Effector memory CD4-positive, alpha-beta T cell (primary cell): ENCODE measurements at places on chromosomes 7 and 10.

DNA sequence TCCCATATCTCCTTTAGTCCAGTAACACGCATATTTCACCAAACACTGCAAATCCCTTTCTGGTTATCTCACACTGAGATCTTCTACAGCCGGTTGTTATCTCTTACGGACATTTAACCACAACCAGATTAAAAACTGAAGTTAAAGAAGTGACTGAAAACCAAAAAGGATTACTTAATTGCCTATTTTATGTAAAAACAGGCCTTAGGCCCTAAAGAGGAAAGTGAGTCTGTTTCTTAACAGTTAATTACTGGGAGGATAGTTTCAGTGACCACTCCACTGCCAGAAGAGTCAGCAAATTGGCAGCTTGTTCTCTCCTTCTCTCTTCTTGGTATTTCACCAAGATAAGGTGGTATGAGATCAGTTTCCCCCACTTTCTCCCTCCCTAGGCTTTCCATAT is 161.9 kb upstream of the MEOX2 start:
- no peaks in the 10 kb centered on the region for H3K4me1 ChIP-seq
- no peak overlapping the region for H3K27ac ChIP-seq
- no peak overlapping the region for H3K4me3 ChIP-seq
- H3K36me3 ChIP-seq: no peaks in the 10 kb centered on the region
- DNase-seq: no peak

- no peak overlapping the region for H3K27ac ChIP-seq
- no peak for DNase-seq
- peaks cover 20% of the 10 kb centered on the region for H3K36me3 ChIP-seq
- H3K27me3 ChIP-seq: no peaks in the 10 kb centered on the region
- peaks cover 60% of the 10 kb centered on the region for H3K4me1 ChIP-seq
Observed at GRCh38 chr7:130919316-130920103, 185.5 kb upstream of the KLF14 start.

DNA sequence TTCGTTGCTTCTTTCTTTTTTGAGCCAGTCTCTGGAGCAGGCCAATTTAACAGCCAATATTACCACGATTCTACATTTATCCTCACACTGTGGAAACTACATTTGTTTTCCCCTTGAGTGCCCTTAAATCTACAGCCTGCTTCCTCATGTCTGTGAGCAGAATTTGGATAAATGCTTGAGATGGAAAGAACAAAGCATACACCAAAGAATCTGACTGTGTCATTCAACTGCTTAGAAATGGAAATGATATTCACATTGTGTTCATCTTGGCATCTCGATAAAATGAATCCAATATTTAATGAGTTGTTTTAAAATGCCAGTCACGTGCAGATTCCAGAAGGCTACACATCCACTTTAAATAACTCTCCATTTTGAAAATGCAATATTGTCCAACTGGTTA is 41.0 kb upstream of the GSDME start:
- DNase-seq: no peak
- H3K4me1 ChIP-seq: no peaks in the 10 kb centered on the region
- peaks cover 18% of the 10 kb centered on the region for H3K36me3 ChIP-seq
- H3K27ac ChIP-seq: no peak overlapping the region

GRCh38 chr7:28686418-28686800 is 271.7 kb downstream of the TRIL start:
- DNase-seq: no peak
- no peaks in the 10 kb centered on the region for H3K4me1 ChIP-seq
- H3K36me3 ChIP-seq: no peaks in the 10 kb centered on the region
- no peak overlapping the region for H3K27ac ChIP-seq

GRCh38 chr10:95308389-95309302 is 17.8 kb upstream of the PDLIM1 start:
- no peak for DNase-seq
- H3K27ac ChIP-seq: no peak overlapping the region
- H3K4me1 ChIP-seq: no peaks in the 10 kb centered on the region
- no peak overlapping the region for H3K4me3 ChIP-seq
- no peaks in the 10 kb centered on the region for H3K27me3 ChIP-seq

DNA sequence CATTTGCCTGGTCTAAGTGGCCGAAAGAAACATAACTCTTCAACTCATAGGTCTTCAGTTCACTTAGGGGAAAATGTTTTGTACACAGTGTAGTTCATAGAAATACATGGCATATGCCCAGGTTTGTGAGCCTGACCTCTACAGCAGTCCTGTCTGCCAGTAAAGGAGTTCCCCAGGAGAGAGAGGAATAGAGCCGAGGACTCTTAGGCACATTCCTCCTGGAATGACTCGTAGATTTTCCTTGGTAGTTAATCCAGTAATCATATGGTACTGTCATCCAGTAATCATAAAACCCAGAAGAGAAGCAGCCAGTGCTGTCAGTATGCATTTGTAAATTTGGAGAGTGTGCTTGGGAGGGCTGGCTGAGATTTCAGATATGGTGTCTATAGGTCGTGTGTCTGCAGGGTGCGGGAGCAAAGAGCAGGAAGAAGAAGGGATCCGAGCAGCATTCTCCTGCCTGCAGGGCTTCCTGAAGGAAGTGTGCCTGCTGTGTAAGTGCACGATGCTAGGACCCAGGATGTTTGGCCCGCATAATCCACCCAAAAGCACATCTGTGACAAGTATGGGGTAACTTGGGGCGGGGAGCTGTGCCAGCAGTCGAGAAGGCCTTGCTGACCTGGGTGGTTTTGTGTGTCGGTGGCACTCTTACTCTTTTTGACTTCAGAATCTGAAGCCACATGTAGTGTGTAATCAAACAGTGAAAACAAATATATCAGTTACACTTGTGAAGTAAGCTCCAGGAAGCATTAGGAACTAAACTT is 13.9 kb downstream of the EIF4H start:
- H3K27ac ChIP-seq: no peak overlapping the region
- no peak overlapping the region for H3K4me3 ChIP-seq
- peaks cover 15% of the 10 kb centered on the region for H3K4me1 ChIP-seq
- H3K27me3 ChIP-seq: no peaks in the 10 kb centered on the region
- no peak for DNase-seq

DNA sequence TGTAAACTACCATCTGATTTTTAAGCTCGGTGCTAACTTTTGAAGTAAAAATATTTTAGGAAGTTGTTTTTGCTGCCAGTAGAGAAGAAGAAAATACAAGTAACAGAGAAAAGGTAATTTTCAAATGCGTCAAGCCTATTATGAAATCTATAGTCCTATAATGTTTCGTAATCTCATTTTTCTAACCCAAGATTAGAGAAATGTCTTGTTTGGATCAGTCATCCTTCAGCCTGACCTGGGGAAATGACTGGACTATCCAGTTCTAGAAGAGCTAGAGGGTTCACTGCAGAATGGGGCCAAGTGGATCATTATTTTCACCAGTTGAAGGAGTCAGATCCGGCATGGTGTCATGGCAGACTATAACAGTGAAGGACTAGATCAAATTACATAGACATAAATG is 62.7 kb upstream of the FGL2 start:
- no peak overlapping the region for H3K27ac ChIP-seq
- no peaks in the 10 kb centered on the region for H3K36me3 ChIP-seq
- no peaks in the 10 kb centered on the region for H3K4me1 ChIP-seq
- DNase-seq: no peak

DNA sequence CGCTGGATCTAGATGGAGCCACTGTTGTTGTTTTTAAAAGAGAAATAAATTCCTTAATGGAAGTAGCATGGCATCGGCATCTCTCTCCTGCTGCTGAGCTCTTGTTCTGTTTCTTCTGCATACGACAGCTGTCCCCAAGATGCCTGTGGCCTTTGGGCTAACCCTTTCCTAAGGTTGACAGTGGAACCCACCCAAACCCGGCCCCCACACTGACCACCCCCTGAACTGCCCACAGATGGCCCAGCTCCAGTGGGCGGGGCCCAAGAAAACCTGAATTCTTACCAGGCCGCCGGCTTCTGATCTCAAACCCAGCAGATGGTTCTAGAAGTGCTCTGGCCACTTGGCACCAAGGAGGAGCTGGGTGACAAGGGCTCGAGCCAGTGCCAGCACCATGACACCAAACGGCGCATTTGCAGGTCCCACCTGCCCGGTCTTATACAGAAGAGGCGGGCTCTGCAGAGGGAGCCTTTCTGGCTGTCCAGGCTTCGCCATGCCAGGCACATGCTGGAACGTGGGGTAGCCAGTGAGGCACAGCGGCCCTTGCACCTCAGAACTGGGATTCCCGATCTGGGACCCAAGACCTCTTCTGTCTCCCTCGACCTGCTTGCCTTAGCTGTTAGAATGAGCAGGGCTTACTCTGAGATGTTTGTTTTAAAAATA is 82.7 kb downstream of the RGS10 start:
- H3K4me3 ChIP-seq: no peak overlapping the region
- no peaks in the 10 kb centered on the region for H3K4me1 ChIP-seq
- H3K27me3 ChIP-seq: no peaks in the 10 kb centered on the region
- no peak for DNase-seq
- no peak overlapping the region for H3K27ac ChIP-seq

GRCh38 chr7:112495156-112495788 is 14.5 kb downstream of the LSMEM1 start:
- H3K27me3 ChIP-seq: no peaks in the 10 kb centered on the region
- H3K27ac ChIP-seq: no peak overlapping the region
- no peaks in the 10 kb centered on the region for H3K4me1 ChIP-seq
- no peak overlapping the region for H3K4me3 ChIP-seq
- no peaks in the 10 kb centered on the region for H3K36me3 ChIP-seq

GRCh38 chr10:48478980-48479811 is 125.7 kb downstream of the ARHGAP22 start:
- H3K36me3 ChIP-seq: no peaks in the 10 kb centered on the region
- no peaks in the 10 kb centered on the region for H3K4me1 ChIP-seq
- no peak overlapping the region for H3K4me3 ChIP-seq

DNA sequence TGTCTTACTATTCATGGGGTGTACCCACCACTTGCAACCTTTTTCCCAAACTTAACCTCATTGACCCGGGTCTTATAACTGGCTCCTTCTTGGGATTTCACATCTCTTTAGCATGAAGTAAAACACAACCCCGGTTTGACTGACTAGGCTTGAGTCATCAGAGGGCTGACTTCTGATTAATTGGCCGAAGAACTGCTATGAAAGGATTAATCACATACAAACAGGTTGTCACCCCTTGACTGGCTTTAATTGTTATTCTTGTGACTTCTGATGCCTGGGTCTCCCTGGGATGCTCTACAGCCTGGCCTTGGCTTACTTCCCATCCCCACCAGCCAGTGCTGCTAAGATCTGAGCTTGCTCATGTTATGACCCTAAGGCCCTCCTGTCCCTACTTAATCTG is 8.8 kb upstream of the CRPPA start:
- no peaks in the 10 kb centered on the region for H3K4me1 ChIP-seq
- no peaks in the 10 kb centered on the region for H3K27me3 ChIP-seq
- H3K36me3 ChIP-seq: no peaks in the 10 kb centered on the region
- no peak overlapping the region for H3K4me3 ChIP-seq

- peak overlapping the region; percentile 0 for H3K4me3 ChIP-seq
- H3K27ac ChIP-seq: peak overlapping the region; percentile 98
- no peaks in the 10 kb centered on the region for H3K27me3 ChIP-seq
- H3K36me3 ChIP-seq: peaks cover 2% of the 10 kb centered on the region
- peaks cover 64% of the 10 kb centered on the region for H3K4me1 ChIP-seq
Observed at GRCh38 chr7:44639671-44640321, 33.4 kb downstream of the OGDH start.

DNA sequence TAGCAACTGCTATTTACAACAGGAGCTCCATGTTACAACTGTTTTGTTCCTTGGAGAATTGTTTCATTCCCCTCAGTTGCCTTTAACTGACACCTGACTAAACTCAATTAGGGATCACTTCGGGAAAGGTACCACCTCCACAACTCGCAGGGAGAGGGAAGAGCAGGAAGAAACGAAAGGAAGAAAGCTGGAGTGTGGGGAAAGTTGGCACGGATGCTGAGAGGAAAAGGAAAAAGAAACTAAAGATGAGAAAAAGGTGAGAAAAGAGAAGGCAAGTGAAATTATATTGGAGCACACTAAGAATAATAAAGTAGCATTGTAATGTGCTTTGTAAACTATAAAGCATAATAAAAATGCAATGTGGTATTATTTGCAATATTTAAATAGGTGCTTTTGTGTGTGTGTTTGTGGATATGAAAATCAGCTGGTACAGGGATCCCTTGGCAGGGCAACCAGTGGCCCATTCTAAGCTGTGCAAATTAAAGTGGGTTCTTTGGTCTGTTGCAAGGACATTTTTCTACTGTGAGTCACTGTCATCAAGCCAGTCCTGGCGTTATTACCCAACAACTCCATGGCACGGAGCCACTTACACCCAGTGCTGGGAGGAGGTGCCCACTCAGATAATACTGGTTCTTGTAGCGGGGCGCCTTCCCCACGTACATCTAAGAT is 45.9 kb downstream of the HIPK2 start:
- no peaks in the 10 kb centered on the region for H3K27me3 ChIP-seq
- H3K27ac ChIP-seq: no peak overlapping the region
- no peaks in the 10 kb centered on the region for H3K4me1 ChIP-seq
- no peaks in the 10 kb centered on the region for H3K36me3 ChIP-seq
- no peak for DNase-seq
- no peak overlapping the region for H3K4me3 ChIP-seq

- no peaks in the 10 kb centered on the region for H3K27me3 ChIP-seq
- no peak for DNase-seq
- H3K4me1 ChIP-seq: no peaks in the 10 kb centered on the region
- H3K36me3 ChIP-seq: no peaks in the 10 kb centered on the region
- no peak overlapping the region for H3K4me3 ChIP-seq
- H3K27ac ChIP-seq: no peak overlapping the region
Observed at GRCh38 chr10:71346731-71347130, 27.7 kb downstream of the SLC29A3 start.

- no peaks in the 10 kb centered on the region for H3K4me1 ChIP-seq
- H3K36me3 ChIP-seq: no peaks in the 10 kb centered on the region
- H3K4me3 ChIP-seq: no peak overlapping the region
- no peak overlapping the region for H3K27ac ChIP-seq
Observed at GRCh38 chr7:74417419-74417971, 36.2 kb upstream of the GTF2IRD1 start.

- H3K36me3 ChIP-seq: peaks cover 4% of the 10 kb centered on the region
- H3K4me1 ChIP-seq: peaks cover 30% of the 10 kb centered on the region
- peak overlapping the region; percentile 86 for H3K27ac ChIP-seq
- no peaks in the 10 kb centered on the region for H3K27me3 ChIP-seq
Observed at GRCh38 chr7:50307368-50308032, 3.0 kb downstream of the IKZF1 start.

DNA sequence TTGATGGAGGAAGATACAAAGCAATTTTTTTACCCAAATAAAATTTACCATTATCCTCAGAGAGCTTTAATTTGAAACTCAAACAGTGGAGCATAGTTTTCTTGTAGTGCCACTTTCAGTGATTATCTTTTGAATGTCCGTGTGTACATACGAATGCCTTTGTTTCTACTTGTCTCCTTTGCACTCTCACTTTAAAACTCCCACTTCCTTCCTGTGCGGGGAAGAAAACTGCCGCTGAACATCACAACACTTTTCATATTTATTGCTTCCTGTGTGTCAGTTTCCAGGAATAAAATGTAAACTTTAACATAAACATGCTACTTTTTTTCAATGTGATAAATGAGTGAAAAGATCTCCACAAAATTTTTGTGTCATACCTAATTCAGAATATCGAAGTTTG is 102.4 kb downstream of the SEMA3A start:
- H3K36me3 ChIP-seq: no peaks in the 10 kb centered on the region
- H3K27ac ChIP-seq: no peak overlapping the region
- no peak overlapping the region for H3K4me3 ChIP-seq
- no peak for DNase-seq
- no peaks in the 10 kb centered on the region for H3K4me1 ChIP-seq
